Left hindlimb (tissue), 1 donor: ENCODE measurements at places on chromosomes 7 and 10.

DNA sequence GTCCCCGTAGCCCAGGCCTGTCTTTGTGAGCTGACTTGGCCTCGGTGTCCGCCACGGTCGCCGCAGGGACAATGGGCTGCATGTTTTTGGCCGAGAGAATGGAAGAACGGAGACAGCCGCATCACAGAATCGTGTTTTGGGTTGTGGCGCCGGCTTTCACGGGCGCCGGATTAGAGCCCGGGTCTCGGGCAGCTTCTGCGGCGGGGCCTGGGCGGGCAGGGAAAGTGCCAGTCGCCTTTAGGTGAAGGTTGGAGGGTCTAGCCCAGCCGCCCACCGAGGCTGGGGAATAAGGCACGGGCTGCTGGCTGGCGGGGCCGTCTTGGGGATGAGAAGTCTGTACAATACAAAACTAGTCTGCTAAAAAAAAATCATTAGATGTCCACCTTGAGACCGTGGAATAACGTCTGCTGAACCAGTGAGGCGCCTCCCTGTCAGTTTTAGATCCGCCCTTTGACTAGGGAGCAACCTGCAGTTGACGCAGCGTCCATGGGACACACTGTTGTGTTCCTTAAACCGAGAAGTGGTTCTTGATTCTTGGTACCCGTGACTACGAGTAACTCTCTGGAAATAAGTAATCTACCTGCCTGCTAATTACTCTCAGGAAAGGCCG is 577 bp downstream of the DNAJB9 start:
- DNase-seq: no peak

DNA sequence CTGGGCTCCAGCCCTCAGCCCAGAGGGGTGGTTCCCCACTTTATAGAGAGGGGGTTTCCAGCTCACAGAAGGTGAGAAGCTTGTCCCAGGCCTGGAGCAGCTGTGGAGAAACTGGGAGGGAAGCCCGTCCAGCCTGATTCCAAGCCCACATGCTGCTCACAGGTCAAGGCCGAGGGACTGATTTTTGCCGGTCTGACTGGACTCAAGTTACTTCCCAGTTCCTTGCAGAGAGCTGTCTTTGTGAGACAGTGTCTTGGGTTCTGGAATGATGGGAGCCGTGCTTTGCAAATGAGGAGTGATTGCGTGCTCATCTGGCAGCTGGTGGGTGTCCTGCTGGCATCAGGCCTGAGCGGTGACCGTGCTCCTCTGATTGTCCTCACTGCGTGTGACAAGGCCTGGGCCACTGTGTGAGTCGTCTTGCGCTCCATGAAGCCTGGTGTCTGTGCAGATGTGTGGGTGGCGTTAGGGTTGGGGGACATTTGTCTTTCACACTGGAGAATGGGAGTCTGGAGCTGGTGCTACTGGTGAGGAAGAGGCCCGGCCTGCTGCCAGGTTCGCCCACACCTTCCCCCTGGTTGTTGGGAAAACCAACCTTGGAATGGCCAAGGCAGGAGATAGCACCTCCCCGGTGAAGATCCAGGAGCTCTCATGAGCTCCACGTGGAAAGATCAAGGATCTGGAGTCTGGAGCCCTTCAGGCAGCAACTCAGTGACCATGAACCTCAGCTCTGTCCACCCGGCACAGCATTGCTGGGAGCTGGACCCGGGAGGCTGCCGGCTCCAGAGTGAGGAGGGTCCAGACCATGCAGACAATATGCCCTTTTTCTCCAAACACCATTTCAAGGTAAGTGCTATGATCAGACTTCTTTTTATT is 129.6 kb downstream of the SMURF1 start:
- DNase-seq: no peak

DNA sequence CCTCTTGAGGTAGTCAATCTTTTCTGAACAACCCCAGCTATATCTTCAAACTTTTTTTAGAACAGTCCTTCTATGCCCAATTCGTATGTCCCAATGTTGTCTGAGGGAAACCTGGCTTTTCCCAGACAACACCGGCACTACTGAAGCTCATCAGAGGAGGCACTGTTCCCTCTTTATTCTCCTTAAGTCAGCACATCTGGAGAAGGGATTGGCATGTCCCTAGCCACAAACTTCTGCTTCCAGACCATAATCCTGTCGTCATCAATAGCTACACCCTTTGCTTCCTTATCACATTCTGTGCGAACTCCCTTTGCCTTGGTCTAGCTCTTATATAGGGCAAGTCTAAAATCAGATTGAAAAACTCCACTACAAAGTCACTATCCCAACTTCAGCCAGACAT is 22.9 kb downstream of the PON3 start:
- DNase-seq: no peak

GRCh38 chr10:11286261-11286852 is 268.7 kb downstream of the CELF2 start:
- DNase-seq: no peak

DNA sequence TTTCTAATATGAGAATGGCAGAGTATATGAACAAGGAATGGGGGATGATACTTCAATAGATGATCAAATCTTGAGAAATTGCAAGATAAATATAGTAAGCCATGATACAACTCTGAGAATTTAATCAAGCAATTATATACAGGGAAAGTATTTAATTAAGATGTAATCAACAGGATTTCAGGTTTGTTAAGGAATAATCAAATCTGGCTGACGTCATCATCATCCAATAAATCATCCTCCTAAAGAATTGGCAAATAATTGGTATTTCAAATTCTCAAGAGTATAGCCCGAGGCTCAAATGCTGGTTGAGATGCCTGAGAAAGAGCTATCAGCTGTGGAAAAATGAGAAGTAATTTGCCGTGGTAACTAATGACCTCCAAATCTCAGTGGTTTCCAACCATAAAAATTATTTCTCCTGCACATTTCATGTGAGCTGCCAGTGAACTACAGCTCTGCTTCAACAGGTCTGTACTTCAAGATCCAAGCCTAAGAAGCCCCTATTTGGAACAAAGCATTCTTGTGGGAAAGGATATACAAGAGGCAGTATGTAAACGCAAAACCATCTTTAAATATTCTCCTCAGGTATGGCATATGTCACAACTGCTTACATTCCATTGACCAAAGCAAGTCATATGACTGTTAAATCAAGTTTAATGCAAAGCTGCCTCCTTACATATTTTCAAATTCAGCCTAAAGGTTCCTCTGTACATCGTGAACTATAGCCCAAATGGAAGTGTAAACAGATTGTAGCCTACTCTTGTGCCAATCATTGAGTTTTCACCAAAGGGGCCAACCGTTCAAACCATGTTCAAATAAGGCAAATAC is 503.0 kb downstream of the KIF20B start:
- DNase-seq: no peak

DNA sequence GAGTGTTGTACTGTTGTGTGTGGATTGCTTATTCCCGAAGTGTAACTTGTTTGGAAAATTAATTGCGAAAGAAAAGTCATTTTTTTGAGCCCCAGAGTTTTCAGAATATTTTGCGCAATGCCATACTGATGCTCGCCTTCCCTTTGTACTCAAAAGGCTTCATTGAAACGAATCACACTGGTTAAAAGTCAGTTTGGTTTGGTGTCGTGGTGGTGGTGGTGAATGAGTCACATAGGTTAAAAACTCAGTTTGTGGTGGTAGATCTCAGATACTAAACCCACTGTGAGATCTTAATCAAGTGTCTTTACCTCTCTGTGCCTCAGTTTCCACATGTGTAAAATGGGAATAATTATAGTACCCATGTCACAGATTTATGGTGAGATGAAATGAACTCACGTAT is 61.1 kb upstream of the IL6 start:
- no peak for DNase-seq

GRCh38 chr10:69043931-69044531 is 43.9 kb upstream of the SRGN start:
- no peak for DNase-seq

DNA sequence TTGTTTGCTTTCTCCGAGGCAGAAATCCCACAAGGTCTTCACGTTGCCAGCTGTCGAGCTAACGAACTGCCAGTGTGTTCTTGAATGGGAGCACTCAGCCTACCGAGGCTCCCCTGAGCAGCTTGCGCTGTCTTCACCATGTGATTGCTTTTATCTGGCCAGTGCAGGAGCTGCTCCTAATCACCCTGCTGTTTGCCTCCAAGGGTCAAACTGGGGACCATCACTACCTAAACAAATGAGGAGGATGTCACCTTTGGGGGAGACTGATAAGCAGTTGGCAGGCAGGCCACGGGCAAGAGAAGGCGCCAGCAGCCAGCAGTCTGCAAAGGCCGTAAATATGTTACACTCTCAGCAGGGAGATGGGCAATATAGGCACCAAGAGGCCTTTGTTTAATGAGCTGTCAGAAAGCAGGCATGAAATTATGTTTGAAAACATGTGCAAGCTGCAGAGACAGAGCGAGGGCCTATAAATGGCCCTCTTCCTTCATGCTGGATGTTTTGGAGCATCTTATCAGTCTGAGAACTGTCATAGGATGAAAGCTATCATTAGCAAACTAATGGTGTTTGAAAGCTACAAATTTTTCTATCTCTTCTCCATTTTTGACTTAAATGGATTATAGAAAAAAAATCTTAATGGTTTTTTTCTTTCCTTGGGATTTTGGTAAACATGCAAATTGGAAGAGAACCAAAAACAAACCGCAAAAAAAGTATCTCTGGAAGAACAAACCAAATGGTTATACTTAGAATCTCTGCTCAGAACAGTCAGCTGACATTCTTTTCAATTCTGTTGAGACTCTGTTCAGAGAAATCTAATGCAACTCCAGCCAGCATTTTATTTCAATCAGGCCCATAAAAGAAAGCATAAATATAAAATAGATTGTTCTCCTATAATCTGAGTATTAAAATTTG is 267.3 kb upstream of the NPVF start:
- DNase-seq: no peak

- DNase-seq: no peak
Observed at GRCh38 chr10:2077231-2077630, 339.9 kb upstream of the ADARB2 start.

DNA sequence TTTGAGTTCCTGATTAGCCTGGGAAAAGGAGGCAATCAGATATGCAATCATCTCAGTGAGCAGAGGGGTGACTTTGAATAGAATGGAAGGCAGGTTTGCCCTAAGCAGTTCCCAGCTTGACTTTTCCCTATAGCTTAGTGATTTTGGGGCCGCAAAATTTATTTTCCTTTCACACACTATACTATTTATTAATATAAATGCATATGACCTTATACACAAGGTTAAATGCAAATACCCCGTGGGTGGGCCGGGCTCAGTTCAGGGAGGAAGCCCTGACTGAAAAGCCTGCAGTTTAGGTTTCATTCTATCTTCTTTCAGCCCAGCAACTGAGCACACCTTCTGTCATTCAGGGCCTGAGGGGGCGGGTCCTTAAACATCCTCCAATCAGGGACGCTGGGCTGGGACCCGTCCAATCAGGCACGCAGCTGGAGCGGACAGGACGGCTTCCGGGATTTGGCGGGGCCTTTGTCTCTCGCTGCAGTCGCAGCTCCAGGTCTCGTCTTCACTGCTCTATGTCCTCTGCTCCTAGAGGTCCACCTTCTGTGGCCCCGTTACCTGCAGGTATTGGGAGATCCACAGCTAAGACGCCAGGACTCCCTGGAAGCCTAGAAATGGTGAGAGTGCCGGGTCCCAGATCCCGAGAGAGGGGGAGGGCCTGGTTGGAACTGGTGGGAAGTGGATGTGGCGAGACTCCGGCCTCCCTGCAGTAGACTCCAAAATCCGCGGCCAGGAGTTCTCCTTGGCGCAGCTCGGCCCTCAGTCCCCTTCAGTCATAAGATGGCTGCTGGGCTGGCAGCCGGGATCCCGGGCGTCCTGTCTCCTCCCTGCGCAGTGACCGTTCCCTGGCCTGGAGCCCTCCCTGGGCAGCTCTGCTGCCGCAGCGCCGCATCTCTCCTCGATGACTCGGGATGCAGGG is at the start of gene ZNF273:
TSS of gene ZNF273 (plus strand) at position 468 of the 916 bp plus-strand sequence. CDS start at position 513, 45 bp downstream.
- DNase-seq: peak; percentile 90

GRCh38 chr7:29009947-29010346 is 51.8 kb upstream of the TRIL start:
- no peak for DNase-seq

- no peak for DNase-seq
Observed at GRCh38 chr7:129779602-129780256, 168.2 kb downstream of the NRF1 start.

DNA sequence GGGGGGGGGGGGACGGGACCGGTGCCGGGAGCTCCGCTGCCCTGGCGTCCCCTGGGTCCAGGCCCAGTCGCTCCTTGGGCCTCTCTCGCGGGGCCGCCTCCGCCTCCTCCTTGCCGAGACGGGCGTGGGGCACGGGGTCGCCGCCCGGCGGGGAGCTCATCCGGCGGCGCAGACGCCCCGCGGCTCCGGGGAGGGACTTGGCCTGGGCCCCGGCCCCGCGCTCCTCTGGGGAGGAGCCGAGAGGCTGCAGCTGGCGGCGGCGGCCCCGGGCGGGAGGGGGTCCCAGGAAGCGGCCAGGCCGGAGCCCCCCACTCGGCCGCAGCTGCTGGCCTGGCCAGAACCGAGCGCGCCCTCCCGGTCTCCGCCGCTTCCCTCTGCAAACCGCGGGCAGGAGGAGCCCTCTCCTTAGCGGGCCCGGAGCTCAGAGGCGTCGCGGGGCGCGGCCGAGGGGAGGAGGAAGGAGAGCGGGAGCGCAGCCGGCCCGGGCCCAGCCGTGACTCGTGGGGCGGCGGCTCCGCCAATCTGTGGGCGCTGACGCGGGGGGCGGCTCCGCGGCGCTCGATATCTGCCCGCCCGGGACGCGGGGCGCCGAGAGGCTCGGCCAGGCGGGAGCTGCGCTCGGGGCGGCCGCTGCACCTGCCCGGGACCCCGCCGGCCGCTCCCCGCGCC is at the start of gene FAM20C:
TSS of gene FAM20C (plus strand) at position 591 of the 669 bp plus-strand sequence. CDS start 629 bp downstream, outside the sequence.
- peak; percentile 91 for DNase-seq

- no peak for DNase-seq
Observed at GRCh38 chr10:21473541-21473940, 51.9 kb downstream of the SKIDA1 start.

- no peak for DNase-seq
Observed at GRCh38 chr7:7761974-7762779, 43.8 kb upstream of the RPA3 start.

GRCh38 chr7:25356534-25357151 is 128.4 kb upstream of the NPVF start:
- DNase-seq: no peak

GRCh38 chr7:131110297-131111080 is 217.2 kb upstream of the MKLN1 start:
- no peak for DNase-seq

DNA sequence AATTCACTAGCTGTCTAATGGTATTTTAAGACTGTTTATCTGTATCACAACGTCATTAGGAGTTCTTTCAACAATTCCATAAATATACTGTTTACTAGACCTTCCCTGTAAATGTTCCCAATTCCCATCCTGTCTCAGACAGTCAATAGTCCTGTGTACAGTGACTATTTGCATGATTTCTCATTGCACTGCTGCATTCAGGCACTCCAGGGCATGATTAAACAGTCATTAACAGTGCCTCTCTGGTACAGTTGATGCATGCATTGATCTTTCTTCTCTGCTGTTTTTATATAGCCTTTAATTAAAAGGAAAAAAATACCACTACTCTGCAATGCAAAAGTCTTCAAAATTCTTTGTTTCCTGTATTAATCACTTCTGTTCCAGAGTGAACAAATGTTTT is 51.5 kb upstream of the MTURN start:
- no peak for DNase-seq
